ENCODE measurements at places on chromosomes 2 and 18.

- no peak for DNase-seq
Measured at GRCh38 chr2:170156592-170156991, 21.4 kb upstream of the MYO3B start.

DNA sequence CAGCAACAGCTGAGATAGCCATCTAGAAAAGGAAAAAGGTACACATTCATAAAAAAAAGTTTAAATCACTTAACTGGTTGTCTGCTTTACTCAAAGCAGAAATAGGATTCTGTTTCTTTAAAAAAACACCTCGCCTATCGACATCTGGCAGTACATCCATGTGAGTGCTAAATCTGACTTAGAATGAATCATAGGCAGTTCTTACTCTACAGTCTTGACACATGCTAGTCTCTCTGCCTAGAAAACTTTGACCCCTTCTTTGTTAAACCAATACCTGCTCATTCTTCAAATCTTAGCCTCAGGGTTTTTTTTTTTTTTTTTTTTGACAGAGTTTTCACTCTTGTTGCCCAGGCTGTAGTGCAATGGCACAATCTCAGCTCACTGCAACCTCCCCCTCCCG lies 37.1 kb upstream of the GPR75 start:
- DNase-seq, result peak; percentile 4

- no peak for DNase-seq
Measured at GRCh38 chr2:41942278-41942677, 105.5 kb upstream of the PKDCC start.

GRCh38 chr2:25115902-25116301 lies 52.5 kb downstream of the POMC start:
- no peak for DNase-seq

DNA sequence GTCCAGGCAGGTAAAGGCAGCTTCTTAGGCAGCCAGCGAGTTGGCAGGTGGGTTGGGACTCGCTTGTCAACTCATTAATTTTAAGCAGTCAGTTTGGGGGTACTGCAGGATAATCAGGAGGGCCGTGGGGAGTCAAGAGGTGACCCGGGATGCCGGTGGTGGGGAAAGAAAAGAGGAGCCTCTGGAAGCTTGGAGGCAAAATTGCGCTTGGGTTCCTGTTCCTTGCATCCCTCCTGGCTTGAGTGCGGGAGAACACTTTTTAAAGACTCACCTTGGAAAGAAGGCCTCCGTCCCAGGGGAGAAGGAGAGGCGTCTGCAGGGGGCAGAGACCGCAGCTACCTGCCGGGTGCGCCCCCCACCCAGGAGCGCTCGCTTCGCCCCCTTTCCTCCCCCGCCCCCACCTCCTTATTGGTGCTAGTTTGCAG lies at the start of gene KCNJ3:
KCNJ3 (plus strand) TSS at position 400 of the 425 bp plus-strand sequence. CDS start 81 bp downstream, outside the sequence.
- DNase-seq, result no peak

DNA sequence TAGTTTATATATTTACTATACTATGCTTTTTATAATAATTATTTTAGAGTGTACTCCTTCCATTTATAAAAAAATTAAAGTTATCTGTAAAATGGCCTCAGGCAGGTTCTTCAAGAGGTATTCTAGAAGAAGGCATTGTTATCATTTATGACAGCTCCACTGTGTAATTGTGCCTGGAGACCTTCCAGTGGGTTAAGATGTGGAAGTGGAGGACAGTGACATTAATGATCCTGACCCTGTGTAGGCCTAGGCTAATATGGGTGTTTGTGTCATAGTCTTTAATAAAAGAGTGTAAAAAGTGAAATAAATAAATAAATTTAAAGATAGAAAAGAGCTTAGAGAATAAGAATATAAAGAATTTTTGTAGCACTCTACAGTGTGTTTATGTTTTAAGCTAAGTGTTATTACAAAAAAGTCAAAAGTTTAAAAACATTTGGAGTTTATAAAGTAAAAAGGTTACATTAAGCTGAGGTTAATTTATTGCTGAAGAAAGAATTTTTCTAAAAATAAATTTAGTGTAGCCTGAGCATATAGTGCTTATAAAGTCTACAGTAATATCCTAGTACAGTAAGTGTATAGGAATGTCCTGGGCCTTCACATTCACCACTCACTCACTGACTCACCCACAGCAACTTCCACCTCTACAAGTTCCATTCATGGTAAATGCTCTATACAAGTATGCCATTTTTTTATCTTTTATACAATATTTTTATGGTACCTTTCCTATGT lies 190.0 kb upstream of the SESTD1 start:
- peak; percentile 37 for DNase-seq

DNA sequence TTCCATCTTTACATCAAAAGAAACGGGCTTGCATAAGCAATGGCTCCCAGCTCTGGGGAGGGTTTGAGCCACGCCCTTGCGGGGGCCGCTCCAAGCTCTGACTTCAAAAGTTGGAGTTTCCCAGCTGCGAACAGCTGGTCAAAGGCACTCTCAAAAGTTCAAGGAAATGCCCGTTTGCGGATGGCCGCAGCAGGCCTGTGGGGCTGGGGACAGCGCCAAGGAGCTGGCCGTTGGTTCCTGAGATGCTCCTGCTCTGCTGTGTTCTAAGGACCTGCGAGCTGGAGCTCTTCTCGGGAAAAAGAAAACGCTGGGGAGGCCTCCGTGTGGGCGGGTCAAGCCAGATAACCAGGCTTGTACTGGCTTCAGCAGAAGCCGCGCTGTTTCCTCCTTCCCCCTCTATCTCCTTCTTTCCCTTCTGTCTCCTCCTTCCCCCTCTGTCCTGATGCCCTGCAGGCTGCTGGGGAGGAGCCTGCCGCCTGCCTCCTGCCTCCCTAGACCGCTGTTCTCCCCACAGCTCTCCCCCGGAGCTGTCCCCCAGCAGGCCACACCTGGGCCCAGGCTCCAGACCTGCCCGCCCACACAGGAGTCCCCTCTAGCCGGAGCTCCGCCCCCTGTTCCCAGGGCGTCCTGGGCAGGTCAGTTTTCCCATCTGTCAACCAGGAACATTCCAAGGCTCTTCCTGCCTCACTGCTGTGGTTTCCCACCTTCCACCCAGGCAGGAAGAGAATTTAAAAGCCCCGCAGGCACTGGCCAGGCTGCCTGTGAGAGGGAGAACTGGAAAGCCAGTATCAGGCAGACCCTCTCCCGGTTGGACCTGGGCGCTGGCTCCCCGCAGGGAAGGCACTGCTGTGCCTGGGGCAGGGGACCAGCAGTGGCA lies 14.1 kb downstream of the KLF11 start:
- DNase-seq, result no peak

DNA sequence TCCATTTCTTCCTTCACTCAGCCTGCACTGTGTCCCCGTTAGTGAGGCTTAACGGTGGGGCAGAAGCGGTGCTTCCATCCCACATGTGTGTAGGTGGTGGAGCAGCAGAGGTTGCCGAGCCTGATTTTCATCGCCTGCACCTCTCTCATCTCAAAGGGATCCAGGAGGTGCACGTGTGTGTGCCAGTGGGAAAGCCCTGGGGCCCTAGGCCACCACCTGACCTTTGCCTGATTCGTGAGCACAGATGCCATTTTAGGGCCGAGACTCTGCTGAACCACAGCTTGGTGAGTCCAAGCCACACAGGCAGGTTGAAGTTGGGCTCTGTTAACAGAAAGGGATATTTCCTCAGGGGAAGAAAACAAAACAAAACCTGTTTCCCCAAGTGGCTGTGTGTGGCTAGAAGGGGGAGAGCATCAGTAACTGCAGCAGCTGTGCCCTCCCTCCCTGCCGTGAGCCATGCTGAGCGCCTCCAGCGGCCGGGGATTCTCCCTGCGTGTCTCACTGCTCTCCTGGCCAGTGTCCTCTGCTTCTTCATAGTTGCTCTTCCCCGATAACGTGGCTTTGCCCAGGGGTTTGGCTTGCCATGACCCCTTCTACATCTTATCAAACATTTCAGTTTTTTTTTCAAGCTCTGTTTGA lies 81.5 kb downstream of the MAPRE2 start:
- DNase-seq, result no peak

GRCh38 chr2:71811157-71811556 lies 336.5 kb downstream of the CYP26B1 start:
- DNase-seq, result no peak

DNA sequence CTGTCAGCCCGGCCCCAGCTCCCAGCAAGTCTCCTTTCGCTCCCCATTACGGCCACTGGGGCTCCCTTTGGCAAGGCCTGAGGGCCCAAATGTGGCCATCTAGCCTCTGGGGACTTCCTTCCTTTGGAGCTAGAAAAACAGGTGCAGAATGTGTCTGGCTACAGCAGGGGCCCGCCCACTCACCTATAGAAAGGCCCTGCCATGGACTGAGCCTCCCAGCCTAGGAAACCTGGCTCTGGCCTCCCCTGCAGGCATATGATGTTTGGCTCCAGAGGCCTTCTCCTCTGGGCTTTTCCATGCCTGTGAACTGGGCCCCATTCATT lies 55.3 kb upstream of the ALPP start:
- DNase-seq, result no peak

DNA sequence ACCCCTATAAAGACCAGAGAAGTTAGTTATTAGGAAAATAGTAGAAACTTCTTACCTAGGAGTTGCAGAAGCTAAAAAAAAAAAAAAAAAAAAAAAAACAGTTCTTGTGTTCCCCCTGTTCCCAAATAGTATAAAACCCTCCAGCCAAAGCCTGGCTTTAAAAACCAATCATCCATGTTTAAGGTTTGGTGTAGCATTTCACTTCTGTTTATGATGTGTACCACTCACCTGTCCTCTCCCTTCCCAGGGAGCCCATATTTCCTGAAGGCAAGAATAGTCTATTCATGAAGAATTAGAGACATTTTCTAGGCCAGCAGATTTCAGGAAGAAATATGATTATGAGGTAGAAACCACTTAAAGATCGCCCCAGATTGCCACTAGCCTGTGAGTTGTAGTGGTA lies 273.6 kb downstream of the SETBP1 start:
- no peak for DNase-seq

GRCh38 chr18:7766817-7767216 lies 199.7 kb downstream of the PTPRM start:
- DNase-seq, result no peak

DNA sequence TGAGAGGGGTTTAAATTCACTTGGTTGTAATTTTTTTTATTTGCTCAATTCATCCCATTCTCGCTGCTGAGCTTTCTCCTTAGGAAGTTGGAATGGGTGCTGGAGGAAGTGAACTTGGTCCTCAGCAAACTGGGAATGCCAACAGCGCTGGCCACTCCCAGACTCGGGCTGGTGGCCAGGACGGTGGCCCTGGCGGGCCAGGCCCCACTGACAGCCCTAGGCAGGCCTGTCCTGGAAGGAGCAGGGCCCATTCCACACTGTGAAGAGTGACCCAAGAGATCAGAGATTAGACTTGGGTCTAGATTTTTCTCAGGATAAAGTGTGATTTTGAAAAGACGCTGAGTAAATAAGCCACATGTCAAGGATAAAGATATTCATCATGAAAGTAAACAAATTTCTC lies 132.7 kb downstream of the HDAC4 start:
- no peak for DNase-seq

- DNase-seq, result no peak
Measured at GRCh38 chr2:236720974-236721540, 151.4 kb downstream of the ACKR3 start.

DNA sequence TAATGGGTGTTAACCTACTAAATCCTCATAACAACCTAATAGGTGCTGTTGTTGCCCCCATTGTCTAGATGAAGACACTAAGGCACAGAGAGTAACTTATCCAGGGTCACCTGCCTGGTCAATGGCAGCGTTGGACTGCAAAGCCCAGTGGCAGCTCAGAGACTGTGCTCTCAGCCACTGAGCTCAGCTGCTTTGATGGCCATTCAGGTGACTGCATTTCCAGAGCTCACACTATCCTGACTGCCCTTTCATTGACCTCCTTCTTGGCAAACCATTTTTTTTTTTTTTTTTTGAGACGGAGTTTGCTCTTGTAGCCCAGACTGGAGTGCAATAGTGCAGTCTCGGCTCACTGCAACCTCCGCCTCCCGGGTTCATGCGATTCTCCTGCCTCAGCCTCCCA lies 115.2 kb downstream of the MAPK4 start:
- no peak for DNase-seq

DNA sequence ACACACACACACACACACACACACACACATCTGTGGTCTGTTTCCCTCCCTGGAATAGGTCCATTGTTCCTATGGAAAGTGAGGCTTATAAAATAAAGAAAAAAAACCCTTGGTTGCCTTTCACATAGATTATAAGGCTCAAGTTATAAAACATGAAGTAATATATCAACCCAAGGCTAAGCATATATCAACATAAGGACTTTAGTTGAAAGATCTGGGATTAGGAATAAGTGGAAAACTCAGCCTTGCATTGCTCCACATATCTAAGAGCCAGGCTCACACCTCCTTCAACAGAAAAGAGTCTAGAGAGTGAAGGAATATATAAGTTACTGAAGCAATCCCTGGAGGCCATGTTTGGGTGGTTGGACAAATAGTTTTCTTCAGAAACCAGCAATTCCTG lies 235.0 kb downstream of the SUCLG1 start:
- DNase-seq, result no peak

DNA sequence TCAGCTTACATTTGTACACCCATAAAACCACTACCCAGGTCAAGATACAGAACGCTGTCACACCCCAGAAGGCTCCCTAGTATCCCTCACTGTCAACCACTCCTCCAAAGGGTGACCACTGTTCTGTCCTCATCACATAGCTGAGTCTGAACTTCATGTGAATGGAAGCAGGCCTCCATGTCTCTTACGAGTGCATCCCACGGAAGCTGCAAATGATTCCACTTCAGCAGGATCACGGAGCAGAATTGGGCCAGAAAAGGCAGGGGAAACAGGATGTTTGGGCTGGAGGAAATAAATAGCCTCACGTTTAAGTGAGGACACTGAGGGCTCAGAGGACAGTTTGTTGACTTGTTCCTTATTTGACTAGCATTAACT lies 38.4 kb downstream of the LBH start:
- DNase-seq, result no peak

GRCh38 chr2:168801961-168802858 lies at the start of gene NOSTRIN:
NOSTRIN (plus strand) TSS chr2:168802637; CDS start chr2:168802647, 10 bp downstream.
- no peak for DNase-seq

DNA sequence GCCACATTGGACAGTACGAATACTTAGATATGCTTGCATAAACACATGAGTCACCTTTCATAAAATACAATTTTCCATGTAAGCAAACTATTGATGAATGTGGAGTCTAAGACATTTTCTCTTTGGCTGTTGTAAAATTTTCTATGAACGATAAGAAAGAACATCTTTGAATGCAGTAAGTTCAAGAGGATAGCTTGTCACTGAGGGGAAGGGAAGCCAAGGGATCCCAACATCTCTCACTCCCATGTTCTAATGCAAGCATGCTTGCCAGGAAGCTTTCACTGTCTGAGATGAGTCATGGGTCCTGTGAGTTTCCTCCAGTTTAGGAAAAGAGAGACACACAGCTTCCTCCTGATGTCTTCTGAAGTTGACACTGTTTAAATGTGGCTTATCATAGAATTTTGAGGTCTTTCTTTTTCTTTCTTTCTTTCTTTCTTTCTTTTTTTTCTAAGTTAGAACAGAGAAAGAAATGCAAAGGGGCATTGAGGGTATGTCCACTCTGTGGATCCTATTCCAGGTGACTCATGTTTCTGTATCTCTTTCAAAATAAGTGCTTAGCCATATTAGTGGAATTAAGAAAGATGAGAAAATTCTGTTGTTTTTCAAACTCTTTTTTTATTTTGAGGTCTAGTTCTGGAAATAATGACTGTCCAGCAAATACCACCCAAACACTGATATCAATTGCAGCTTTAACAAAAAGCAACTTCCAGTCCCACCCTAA lies 146.6 kb downstream of the RDH14 start:
- peak; percentile 62 for DNase-seq

- DNase-seq, result no peak
Measured at GRCh38 chr18:63197246-63197869, 122.2 kb downstream of the BCL2 start.

GRCh38 chr2:41488888-41489287 lies 558.9 kb upstream of the PKDCC start:
- DNase-seq, result no peak

All from smooth muscle cell of the brain vasculature (primary cell).